Subcutaneous preadipocyte (primary cell): ENCODE measurements at places on chromosomes 7 and 10. TPM values are rescaled to one million over a fixed set of nuclear protein-coding genes. Genes with fewer than 3 reads are reported as not detected.

The EGR2 gene
- under 0.01 and 0.20 TPM in 2 replicates for total RNA-seq

The GALNT17 gene
- 0.20 and 0.37 TPM in 2 replicates for total RNA-seq

The FRMPD2 gene
- total RNA-seq, result under 0.01 TPM in 1 of 2 replicates, not detected in the other

The OGA gene
- total RNA-seq, result 95.5 and 102 TPM in 2 replicates

The HGF gene
- 345 and 402 TPM in 2 replicates for total RNA-seq

The IGF2BP3 gene
- total RNA-seq, result 16.5 and 76.8 TPM in 2 replicates

The TEX47 gene
- not detected in 2 replicates for total RNA-seq

The DNAJC1 gene
- 27.6 and 41.6 TPM in 2 replicates for total RNA-seq

The STOX1 gene
- total RNA-seq, result under 0.01 TPM in 2 replicates

The INPP5A gene
- total RNA-seq, result 22.4 and 24.0 TPM in 2 replicates

The PON1 gene
- not detected in 2 replicates for total RNA-seq

The ERCC6 gene
- total RNA-seq, result 9.6 and 9.9 TPM in 2 replicates

The OR6V1 gene
- not detected in 2 replicates for total RNA-seq

The STEAP1B gene
- 22.8 and 52.0 TPM in 2 replicates for total RNA-seq

The CLRN3 gene
- not detected in 2 replicates for total RNA-seq

The GRK5 gene
- 12.5 and 21.1 TPM in 2 replicates for total RNA-seq

The CYP3A5 gene
- 2.0 and 4.0 TPM in 2 replicates for total RNA-seq

The SLC13A1 gene
- total RNA-seq, result not detected in 2 replicates

The MEIG1 gene
- 0.73 TPM in 1 of 2 replicates, not detected in the other for total RNA-seq

The GDF2 gene
- not detected in 2 replicates for total RNA-seq
